Left hindlimb (tissue), 1 donor: ENCODE measurements at places on chromosomes 11 and 22.

DNA sequence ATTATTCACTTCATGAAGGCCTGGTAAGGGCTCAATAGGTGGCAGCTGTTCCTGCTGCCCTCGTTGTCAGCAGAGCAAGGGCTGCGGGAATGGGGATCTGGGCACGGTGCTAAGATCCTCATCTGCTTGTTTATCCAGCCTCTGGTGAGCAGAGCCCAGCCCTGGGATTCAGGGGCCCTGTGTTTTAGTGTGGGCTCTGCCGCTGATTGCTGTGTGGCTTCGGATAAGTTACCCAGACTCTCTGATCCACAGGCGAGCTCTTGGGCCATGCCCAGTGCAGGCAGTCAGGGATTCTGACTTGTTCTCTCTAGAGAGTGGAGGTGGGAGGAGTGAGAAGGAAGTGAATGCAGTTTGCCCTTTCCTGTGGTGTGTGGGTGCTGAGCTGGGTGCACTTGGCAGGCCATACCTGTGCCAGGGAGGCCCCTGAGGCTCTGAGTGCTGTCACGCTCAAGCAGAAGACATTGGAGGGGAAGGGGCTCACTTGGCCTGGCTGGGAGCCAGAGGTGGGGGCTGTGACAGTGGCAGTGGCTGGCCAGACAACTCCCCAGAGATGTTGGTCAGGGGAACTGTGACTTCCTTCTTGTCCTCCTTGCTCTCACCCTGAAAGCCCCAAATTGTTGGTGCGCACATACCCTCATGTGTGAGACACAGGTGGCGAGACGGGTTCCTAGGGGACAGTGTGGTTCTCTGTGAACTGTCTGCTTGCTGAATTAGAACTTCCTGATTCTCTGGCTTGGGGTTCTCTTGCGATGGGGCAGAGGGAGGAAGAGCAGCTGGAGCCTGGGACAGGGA lies 43.7 kb downstream of the CD82 start:
- no peak for DNase-seq

GRCh38 chr11:74838188-74838587 lies 89.5 kb downstream of the RNF169 start:
- no peak for DNase-seq

GRCh38 chr22:25494774-25495173 lies 69.7 kb upstream of the GRK3 start:
- DNase-seq: no peak

DNA sequence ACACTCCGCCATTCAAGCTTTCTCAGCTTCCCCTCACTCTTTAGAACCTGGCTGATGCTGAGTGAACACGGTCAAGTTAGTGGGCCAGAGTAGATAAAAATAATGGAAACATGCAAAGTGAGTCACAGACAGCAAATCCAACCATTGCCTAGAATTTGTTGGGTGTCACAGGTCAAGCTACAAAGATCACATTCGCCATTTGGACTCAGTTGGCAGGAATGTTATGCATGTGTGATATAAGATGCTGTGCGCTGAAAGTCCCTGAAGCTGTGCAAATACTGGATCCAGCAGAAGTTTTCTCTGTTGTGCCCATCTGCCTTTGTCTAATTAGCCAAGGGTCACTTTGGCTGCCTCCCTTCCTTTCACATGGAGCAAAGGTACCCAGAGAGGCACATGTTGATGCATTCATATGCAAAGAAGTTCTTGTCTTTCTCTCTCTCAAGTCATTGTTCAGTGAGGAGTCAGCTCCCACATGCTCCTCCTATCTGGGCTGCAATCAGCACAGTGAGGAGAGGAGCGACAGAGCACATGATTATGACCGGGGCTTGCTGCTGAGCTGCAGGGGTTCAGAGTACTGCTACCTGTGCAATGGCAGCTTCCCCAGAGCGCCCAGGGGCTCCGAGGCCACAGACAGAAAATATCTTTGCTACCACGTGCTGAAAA lies 39.7 kb downstream of the FLI1 start:
- no peak for DNase-seq

- no peak for DNase-seq
Observed at GRCh38 chr22:49218142-49218541, 609.5 kb downstream of the BRD1 start.

DNA sequence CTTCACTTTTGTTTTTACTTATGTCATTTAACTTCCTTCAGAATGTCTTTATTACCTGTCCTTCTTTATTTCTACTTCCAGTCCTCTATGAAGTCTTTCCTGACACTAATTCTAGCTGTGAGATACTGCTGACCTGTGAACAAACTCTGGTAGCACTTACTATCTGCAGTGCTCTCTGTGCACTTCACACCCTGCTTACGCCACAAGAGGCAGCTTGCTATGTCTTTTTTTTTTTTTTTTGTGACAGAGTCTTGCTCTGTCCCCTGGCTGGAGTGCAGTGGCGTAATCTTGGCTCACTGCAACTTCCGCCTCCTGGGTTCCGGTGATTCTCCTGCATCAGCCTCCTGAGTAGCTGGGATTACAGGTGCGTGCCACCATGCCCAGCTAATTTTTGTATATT lies 10.7 kb downstream of the STIM1 start:
- no peak for DNase-seq

- no peak for DNase-seq
Observed at GRCh38 chr11:4464216-4465159, 15.4 kb downstream of the OR52K2 start.

DNA sequence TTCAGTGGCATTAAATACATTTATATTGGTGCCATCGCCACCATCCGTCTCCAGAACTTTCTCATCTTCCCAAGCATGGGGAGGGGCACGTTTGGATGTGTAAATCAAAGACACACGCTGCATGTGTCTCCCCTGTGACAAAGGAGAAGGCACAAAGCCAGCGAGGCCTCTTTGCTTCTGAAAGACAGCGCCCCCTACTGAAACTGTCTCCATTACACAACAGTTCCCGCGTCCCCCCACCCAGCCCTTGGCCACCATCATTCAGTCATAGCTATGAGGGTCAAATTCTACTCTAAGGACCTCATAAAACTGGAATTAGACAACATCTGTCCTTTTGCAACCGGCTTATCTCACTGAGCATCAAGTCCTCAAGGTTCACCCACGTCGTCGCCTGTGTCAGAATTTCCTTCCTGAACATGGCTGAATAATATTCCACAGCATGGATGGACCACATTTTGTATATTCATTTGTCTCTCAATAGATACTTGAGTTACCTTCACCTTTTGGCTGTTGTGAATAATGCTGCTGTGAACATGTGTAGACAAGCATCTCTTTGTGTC lies 64.8 kb downstream of the IGF2 start:
- no peak for DNase-seq
